Left renal pelvis (tissue), 4 donors: ENCODE measurements at places on chromosomes 3 and 15. TPM values are rescaled to one million over a fixed set of nuclear protein-coding genes. Genes with fewer than 3 reads are reported as not detected.

Gene TM4SF1
- polyA plus RNA-seq, result 67.0 TPM

DNA sequence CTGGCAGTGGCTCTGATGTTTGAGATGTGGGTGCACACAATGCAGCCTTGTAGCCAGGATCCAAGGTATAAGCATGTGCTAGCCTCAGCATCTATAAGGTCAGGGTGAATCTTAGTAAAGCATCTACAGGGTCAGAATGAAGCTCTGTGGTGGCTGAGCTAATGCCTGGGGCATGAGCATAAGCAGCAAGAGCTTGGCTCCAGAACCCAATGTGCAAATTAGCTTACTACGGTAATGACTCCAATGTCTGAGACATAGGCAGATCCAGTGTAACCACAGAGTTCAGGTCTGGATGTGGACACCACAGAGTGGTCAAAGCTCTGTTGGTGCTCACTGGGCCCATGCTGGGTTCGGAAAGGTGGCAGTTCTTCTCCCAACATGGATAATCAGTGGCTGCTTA lies 304.5 kb upstream of the NECTIN3 start:
- DNase-seq, result no peak

Gene ZDHHC3
- 97.9 TPM for polyA plus RNA-seq

DNA sequence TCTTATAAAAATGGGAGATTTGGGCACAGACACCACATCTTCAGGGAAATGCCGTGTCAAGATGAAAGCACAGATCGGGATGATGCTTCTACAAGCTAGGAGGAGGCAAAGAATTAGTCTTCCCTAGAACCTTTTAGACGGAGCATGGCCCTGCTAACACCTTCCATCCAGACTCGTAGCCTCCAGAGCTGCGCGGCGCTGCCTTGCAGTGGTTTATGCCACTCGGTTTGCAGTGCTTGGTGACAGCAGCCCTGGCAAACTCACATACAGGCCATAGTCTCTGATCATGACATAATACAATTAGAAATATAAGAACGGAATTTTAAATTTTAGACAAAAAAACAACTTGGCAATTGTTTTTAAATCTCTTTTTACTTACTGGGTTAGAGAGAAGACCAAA lies 37.1 kb upstream of the SLC41A3 start:
- DNase-seq, result no peak

GRCh38 chr3:39127908-39128304 lies 20.4 kb downstream of the TTC21A start:
- DNase-seq, result no peak

Gene LSAMP
- polyA plus RNA-seq, result 11.4 TPM
